Activated CD4-positive, alpha-beta T cell treated with anti-CD3 and anti-CD28 coated beads, Interleukin-10, Interleukin-2, amounts not matched to agents 100 ng/mL and 50 ng/mL, durations not matched to agents 16 hours and 8 hours (primary cell): ENCODE measurements at places on chromosomes 16 and 17.

- no peak for DNase-seq
Measured at GRCh38 chr17:39115135-39115534, 36.3 kb downstream of the PLXDC1 start.

GRCh38 chr17:32693194-32693897 is 183.6 kb downstream of the MYO1D start:
- DNase-seq = no peak

GRCh38 chr17:79844869-79845600 is 5.8 kb upstream of the CBX4 start:
- peak; percentile 43 for DNase-seq

- DNase-seq = no peak
Measured at GRCh38 chr16:65284626-65285025, 162.8 kb upstream of the CDH11 start.

DNA sequence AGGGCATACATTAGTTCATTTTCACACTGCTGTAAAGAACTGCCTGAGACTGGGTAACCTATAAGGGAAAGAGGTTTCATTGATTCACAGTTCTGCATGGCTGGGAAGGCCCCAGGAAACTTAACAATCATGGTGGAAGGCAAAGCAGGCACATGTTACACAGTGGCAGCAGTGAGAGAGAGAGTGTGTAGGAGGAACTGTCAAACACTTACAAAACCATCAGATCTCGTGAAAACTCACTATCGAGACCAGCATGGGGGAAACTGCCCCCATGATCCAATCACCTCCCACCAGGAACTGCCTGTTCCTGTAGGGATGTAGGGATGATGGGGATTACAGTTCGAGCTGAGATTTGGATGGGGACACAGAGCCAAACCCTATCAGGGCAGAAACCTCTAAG is 17.2 kb downstream of the NUBP1 start:
- DNase-seq = no peak

GRCh38 chr16:57301126-57301817 is 16.8 kb upstream of the PLLP start:
- DNase-seq = no peak

GRCh38 chr17:66431910-66432309 is 129.5 kb downstream of the PRKCA start:
- DNase-seq = no peak

- no peak for DNase-seq
Measured at GRCh38 chr16:68252383-68252782, 7.2 kb downstream of the PLA2G15 start.

GRCh38 chr17:58170622-58171021 is 3.8 kb downstream of the OR4D2 start:
- DNase-seq = no peak

DNA sequence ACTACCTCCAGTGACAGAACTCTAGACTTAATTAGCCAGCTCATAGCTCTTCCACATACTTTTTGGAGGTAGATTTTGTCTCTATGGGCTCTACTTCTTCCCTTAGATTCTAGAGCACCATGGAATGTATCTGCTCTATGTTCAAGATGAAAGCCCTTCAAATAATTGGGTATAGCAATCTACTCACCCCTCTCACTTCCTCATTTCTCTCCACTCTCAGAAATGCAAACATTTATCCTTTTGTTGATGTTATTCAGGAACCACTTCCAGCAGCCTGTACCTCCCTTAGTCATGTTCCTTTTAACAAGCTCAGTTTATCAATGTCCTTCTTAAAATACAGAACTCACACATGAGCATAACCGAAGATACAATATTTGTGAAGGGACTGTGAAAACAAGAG is 78.5 kb downstream of the GRIN2A start:
- no peak for DNase-seq

- DNase-seq = peak; percentile 69
Measured at GRCh38 chr17:55295411-55296170, 30.8 kb downstream of the HLF start.

DNA sequence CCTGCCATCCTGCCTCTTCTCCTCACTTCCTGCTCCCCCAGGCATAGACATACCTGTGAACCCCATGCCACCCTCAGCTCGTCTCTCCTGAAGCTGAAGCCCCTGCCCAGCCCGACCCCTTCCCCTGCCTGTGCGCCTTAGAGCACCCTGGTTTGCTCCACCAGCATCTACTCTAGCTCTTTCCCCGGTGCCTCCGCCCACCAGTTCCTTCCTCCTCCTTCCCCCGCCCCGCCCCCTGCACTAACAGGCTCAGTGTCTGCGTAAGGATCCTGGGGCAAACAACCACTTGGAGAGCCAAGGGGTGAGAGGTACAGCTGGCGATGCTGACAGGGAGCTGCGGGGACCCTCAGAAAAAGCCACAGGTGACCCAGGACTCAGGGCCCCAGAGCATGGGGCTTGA is 1.9 kb downstream of the GPR142 start:
- DNase-seq = peak; percentile 58

DNA sequence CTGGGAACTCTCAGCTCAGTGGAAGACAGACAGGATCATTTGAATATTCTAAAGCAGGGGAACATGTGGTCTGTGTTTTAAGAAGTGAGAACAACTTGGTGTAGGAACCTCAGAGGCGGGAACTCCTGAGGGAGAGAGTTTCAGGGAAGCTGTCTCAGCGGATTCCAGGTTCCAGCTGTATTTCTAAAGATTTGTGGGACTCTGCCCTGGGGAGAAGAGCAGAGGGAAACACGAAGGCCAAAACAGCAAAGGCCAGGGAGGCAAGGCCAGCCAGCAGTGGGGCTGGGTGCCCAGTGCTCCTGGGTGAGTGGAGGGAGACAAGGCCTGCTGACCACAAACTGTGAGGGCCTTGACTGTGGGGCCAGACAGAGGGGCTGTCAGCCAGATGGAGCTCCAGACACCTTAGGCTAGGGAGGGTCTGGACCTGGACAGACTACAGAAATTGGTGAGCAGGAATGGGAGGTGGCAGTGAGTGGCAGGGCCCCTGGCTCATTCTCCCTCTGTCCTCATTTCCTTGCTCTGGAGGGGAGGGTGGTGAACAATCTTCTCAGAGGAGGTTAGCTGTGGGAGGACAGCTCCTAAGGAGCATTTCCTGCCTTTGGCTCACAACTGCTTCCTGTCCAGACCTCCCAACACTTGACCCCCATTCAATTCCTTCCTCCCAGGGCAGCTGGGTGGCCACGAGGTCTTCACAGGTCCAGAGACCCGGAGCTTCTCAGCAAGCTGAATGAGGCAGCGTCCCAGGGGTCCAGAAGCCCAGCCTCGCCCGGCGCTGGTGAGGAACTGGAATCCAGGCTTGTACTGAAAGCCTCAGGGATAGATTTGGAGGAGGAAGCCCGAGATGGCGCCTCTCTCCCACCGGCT is 21.0 kb upstream of the FZD2 start:
- no peak for DNase-seq

DNA sequence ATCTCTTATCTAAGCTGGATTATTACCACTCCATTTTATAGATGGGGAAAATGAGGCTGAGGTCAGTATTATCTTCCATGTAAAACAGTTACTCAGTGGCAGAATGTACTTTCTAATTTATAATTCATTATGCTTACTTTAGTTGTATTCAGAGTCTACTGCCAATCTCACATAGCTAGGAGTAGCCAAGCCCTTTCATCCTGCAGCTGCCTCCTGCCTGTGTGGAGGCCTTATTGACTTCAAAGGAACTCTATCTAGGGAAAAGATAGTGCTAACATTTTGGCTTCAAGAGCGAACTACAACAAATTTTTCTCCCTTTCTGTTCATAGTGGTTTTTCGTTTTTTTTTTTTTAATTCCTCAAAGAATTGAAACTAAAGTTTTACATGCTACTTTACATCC is 12.9 kb downstream of the RPGRIP1L start:
- no peak for DNase-seq

GRCh38 chr17:64707050-64707591 is 45.0 kb upstream of the SMURF2 start:
- no peak for DNase-seq

GRCh38 chr16:12470311-12471229 is 333.1 kb downstream of the CPPED1 start:
- DNase-seq = no peak

- DNase-seq = peak; percentile 75
Measured at GRCh38 chr16:9138731-9139501, 47.5 kb downstream of the HAPSTR1 start.

DNA sequence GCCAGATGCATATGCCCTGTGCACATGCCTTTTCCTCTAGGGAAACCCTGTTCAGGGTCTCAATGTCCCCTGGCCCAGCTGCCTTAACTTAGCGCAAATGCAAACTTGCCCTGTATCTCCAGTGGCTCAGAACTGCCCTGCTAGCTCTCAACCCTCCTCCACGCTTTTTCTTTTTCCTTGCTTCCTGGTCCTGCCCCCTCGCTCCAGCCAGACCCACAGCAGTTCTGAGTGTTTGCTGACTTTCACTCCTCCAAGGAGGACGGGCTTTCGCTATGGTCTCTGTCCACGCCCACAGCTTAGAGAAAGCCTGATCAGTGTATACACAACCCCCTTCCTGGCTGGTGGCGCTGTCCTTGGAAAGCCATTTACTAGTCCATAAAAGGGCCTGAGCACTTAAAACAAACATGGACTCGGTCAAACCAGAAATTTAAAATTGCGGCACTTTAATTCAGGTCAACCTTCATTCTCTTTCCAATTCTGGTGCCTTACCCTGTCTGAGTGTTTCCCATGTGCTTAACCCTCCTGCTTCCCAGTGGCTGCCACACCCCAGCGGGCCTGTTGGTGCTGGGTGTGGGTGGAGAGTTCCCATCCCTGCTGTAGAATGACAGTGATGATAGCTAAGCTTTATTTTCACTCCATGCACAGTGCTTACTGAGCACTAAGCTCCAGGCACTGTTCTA is 15.6 kb upstream of the TMEM98 start:
- no peak for DNase-seq

- no peak for DNase-seq
Measured at GRCh38 chr17:71792966-71793365, 327.9 kb upstream of the SOX9 start.

- no peak for DNase-seq
Measured at GRCh38 chr17:79651761-79652160, 40.9 kb upstream of the RBFOX3 start.

DNA sequence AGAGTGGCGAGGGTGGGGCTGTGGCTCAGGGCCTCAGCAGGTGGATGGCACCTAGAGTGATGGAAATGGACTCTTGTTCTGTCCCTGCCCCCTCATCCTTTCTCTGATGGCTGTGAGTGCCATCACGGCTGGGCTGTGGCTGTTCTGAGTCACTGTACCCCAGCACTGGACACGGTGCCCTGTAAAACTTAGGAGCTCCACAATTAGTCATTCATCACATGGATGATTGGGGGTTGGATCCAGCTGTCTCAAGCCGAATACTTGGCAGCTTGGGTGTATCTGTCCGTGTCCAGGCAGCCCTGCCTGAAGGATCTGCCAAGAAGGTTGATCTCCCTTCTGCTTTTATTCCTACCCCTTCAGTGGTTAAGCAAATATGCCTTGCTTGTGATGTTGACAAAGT is 295.5 kb upstream of the EEF2KMT start:
- no peak for DNase-seq
